ENCODE measurements at places on chromosomes 7 and 10. TPM values are rescaled to one million over a fixed set of nuclear protein-coding genes. Genes with fewer than 3 reads are reported as not detected.

SDK1 gene
- 5.8 TPM for total RNA-seq

JAKMIP3 gene
- total RNA-seq = 0.06 TPM

FOXP2 gene
- total RNA-seq = 12.8 TPM

TMEM176A gene
- 275 TPM for total RNA-seq

FANK1 gene
- total RNA-seq = 7.1 TPM

ACSL5 gene
- total RNA-seq = 216 TPM

FOXI2 gene
- total RNA-seq = not detected

RBP3 gene
- total RNA-seq = not detected

LHFPL3 gene
- total RNA-seq = 0.34 TPM

PSD gene
- 4.1 TPM for total RNA-seq

DYNC1I1 gene
- total RNA-seq = 0.43 TPM

OR2A1 gene
- total RNA-seq = not detected

ENO4 gene
- not detected for total RNA-seq

FXYD4 gene
- total RNA-seq = not detected

POU6F2 gene
- total RNA-seq = not detected

RELN gene
- total RNA-seq = 1.5 TPM

KLLN gene
- total RNA-seq = 1.3 TPM

HPS1 gene
- total RNA-seq = 96.2 TPM

TRPV6 gene
- total RNA-seq = 0.45 TPM

ADARB2 gene
- total RNA-seq = 0.21 TPM

SPAM1 gene
- not detected for total RNA-seq

PRSS58 gene
- total RNA-seq = not detected

All from left colon (tissue), 2 donors.